Osteoblast (primary cell): ENCODE measurements at places on chromosomes 7 and 10.

DNA sequence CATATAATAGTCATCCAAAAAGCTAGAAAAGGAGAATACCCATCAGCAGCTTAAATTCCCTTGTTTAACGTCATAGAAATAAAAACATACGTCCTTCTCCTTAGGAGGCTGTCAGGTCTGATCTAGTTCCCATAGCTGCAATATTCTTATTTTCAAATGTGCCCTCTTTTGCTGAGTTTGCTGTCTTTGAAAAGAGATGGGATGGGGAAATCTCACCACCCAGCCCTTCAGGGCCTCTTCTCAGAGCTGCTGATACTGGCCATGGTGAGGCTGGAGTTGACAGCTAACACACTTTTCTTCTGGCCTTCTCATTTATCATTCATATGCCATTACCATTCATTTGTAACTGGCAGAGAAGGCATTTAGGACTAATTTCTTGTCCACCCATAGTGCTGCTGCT lies 5.1 kb upstream of the PCGF5 start:
- DNase-seq, result no peak

DNA sequence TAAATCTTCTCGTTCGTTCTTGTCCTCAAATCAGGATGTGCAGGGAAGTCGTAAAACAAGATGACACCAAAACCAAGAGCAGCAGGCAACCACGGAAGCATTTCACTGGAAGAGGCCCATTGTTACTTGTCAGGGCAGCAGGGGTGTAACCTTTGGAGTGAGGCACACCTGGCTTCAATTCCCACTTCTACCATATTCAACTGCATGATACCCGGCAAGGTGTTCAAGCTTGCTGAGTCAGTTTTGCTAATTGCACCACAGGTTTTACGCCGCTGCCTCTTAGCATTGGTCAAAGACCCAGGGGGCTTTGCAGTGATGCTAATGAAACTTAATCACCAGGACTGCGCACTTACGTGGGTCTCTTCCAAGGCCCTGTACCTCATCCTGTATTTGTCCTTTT lies 50.0 kb upstream of the PTER start:
- no peak for DNase-seq

DNA sequence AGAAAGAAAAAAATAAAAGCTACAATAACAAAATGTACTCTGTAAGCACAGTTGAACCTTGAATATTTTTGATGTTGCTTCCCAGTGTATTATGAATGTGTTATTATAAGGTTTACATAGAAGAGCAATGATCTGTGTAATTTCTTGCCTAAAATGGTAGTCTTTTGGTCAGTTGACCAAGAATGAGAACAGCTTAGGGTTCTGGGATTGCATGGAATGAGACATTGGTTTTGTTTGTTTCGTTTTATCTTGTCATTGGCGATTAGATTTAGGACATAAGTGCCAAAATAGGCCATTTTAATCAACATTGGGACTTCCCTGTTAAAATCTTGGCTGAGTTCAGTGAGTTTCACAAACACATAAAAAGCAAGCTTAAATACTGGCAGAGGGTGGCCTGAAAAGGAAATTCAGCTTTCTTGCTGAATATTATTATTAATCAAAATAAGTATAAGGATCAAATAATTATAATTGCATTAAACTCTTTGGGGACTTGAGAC lies 49.1 kb upstream of the GLCCI1 start:
- no peak for DNase-seq

DNA sequence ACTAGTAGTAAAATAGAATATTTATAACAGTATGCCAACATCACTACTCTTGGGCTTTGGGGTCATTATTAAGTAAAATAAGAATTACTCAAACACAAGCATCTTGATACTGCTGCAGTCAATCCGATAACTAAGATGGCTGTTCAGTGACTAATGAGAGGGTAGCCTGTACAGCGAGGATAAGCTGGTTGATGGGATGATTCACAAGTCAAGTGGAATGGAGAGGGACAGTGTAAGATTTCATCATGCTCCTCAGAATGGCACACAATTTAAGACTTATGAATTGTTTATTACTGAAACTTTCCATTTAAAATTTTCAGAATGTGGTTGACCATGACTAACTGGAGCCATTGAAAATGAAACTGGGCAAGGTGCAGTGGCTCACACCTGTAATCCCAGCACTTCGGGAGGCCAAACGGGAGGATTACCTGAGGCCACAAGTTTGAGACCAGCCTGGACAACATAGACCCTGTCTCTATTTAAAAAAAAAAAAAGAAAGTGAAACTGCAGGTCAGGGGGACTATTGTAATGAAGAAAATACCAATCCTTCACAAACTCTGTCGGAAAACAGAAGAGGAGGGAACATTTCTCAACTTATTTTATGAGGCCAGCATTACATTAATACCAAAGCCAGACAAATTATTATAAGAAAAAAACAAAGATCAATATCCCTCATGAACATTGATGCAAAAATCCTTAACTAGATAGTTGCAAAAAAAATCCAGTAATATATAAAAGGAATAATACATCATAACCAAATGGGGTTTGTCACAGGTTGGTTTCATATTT lies 11.2 kb downstream of the AVL9 start:
- DNase-seq, result peak; percentile 85

DNA sequence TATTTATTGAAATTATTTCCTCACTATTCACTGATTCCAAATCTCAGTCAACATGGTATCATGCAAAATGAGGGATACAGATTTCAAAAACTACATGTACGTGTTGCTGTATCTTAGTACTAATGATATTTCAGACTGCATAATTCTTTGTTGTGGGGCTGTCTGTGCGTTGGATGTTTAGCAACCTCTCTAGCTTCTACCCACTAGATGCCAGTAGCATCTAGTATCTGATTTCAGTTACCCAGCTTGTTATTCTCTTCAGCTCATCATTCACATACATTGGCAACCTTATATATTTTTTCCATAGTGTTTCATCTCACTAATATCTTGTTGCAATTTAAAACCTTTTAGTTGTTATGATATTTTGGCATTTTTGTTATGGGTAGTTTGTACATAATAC lies 22.5 kb upstream of the WASL start:
- no peak for DNase-seq

DNA sequence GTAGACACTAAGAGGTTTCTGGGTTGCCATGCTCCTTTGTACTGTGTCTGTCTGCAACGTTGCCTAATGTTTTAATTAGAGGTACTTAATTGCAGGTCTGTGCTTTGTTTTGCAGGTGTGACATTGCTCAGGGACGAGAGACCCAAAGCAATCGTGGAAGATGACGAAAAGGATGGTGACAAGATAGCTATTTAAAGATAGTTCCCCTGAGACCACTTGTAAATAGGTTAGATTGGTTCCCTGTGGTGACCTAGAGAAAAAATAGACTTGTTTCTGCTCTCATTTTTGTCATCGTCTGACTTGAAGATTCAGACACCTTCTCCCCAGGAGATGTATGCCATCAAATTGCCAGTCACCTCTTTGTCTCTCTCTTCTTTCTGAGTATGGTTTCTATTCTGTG lies 20.1 kb downstream of the PPP1R17 start:
- DNase-seq, result no peak

- no peak for DNase-seq
Observed at GRCh38 chr7:39727231-39728012, 104.0 kb downstream of the RALA start.

GRCh38 chr10:131743190-131744151 lies 157.3 kb upstream of the PPP2R2D start:
- no peak for DNase-seq

DNA sequence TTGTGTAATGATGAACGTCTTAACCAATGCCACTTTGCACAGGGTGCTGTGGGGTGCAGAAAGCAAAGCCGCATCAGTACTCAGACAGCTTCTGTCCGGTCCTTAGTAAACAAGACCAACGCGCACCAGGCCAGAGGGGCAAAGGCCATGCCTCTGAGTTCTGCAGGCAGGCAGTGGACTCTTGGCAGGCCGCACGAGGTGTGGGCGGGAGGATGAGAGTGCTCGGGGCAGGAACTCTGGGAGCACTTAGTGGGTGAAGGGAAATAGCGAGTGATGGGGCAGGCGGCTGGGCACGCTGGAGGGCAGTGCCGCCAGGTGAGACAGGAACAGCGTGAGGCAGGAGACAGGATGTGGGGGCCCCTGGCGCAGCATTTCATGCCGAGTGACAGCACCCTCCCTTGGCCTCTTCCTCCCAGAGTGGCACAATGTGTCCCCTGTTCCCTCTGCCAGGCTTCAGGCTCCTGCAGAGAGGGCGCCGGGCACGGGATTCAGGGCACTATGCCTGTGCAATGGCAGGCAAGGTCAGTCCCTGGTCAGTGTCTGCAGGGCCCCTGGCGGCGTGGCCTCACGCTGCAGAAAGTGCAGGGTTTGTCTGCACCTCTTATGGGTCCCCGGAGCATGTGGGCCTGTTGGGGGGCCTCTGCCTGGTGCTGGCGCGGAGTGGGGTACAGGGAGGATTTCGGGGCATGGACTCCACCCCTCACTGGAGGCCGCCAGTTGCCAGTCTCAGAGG lies 60.4 kb downstream of the VIPR2 start:
- peak; percentile 57 for DNase-seq

DNA sequence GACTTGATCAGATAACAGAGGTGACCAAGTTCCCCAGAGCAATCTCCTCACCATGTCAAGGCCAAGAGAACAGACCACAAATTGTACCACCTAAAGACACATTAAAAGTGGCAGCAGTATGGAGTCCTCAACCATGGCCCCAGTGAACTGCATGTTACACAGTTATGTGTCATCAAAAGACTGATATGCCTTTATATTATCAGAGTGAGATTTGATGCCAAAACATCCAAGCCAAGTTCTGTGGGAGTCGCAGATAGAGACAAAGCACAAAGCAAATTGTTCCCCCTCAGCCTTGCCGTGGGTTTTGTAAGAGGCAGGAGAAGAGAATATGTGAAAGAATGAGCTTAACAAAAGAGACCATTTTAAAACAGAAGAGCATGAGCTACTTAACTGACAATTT lies 39.2 kb upstream of the TES start:
- no peak for DNase-seq

DNA sequence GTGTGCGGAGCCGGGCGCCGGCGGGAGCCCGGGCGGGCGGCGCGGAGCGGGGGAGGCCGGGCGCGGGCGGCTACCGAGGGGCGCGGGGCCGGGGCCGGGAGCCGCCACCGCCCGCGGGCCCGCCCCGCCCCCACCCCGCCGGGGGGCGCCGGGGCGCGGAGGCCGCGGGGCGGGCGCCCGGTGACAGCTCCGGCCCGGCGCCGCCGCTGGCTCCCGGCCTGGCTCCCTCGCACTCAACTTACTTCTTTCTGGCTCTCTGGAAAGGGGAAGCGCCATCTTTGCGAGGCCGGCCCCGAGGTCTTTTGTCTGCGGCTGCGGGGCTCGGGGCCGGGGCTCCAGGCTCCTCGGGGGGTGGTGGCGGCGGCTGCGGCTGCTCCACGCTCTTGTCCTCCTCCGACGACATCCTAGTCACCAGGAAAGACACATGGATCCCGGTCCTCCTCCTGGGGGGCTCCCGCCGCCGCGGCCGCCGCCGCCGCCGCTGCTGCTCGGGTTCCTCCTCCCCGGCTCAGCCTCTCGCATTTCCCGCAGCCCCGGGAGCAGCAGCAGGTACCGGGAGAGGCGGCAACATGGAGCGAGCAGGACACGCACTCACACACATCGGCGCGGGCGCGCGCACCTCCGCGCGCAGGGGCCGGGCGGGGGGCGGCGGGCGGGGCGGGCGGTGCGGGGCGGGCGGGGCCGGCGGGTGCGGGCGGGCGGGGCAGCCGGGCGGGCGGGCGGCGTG lies at the start of gene KMT2C:
Gene KMT2C, minus strand, starts transcription at position 620 of the 727 bp plus-strand sequence. Its CDS starts 217 bp downstream, at position 403.
- DNase-seq, result peak; percentile 94

- peak; percentile 68 for DNase-seq
Observed at GRCh38 chr10:22427101-22427500, 81.8 kb downstream of the SPAG6 start.

- DNase-seq, result no peak
Observed at GRCh38 chr10:87974769-87975168, 111.3 kb downstream of the PTEN start.

- peak; percentile 76 for DNase-seq
Observed at GRCh38 chr10:30431435-30431911, 2.5 kb upstream of the MAP3K8 start.

GRCh38 chr7:34019301-34019790 lies 114.0 kb downstream of the BMPER start:
- DNase-seq, result no peak

- DNase-seq, result no peak
Observed at GRCh38 chr10:44806950-44807349, 104.2 kb upstream of the TMEM72 start.

- DNase-seq, result no peak
Observed at GRCh38 chr7:151490456-151491105, 29.1 kb downstream of the RHEB start.

DNA sequence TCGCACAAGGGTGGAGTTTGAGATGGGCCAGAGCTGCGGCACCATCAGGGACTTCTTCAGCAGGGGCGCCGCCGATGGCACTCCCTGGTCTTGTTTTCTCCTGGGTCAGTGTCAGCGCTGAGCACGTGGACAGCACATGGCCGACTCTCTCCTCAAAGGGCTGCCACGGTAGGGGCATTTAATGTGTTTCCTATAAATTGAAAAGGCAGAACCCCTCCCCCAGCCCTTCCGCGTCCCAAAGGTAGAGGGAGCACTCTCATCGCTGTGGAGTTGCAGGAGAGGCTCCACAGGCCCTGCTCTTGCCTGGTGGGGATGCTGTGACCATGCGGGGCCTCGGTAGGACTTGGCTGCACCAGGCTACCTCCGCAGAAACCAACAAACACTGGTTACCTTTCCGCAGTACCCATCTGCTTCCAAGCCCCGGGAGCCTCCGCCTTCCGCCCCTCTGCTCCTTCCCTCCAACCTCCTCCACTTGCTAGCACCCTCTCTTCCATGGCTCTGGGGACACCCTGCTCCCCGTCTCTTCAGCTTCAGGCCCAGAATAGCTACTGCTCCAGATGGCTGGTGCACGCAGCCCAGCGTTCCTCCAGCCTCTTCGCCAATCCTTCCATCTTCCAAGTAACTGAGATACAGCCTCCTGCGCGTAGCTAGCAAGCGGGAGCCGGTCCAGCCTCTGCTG lies 166.3 kb upstream of the ADCY1 start:
- DNase-seq, result no peak

DNA sequence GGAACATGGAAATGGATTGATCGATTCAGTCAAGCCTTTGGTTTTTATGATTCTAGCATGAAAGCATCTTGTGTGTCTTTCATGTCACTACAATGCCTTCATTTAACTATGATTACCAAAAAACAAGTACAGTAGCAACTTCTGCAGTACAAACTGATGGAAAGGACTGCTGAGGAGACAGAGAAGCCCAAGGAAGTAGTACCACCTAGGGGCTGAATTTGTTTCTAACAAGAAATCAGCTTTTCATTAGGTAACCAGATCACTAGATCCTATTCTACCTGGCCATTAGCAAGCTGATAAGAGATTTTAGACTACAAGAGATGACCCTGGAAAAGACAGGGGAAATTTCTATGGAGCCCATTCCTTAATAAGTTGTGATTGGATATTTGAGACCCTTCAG lies 3.2 kb upstream of the IFIT1 start:
- no peak for DNase-seq
